Activated CD4-positive, alpha-beta T cell treated with anti-CD3 and anti-CD28 coated beads for 24 hours (primary cell): ENCODE measurements at places on chromosomes 6 and 20.
A peak's percentile ranks its signal among the peaks of the same experiment; 100 is the strongest.

- no peak for DNase-seq
These were observed 79.8 kb downstream of the TRMT6 start for GRCh38 chr20:5870568-5870981.

- no peak for DNase-seq
These were observed 23.5 kb downstream of the RUNX2 start for GRCh38 chr6:45351667-45352066.

- DNase-seq: no peak
These were observed 156.2 kb upstream of the PLCB4 start for GRCh38 chr20:8912731-8913130.

DNA sequence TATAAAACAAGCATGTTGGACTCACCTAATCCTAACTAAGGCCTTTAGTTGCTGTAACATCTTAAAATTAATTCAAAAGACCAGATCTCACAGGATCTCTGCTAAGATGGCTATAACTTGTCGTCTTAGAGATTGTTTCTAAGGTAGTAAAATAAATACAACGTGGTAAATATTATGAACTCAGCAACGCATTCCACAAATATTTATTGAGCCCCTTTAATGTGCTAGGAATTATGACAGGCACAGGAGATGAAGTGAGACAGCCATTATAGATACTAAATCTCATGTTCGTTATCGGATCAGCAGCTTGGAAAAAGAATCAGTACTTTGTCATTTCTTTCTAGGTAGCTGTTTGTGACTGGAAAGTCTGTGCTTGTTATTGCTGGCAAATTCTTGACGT is 20.9 kb upstream of the MCM3 start:
- no peak for DNase-seq

GRCh38 chr20:33725607-33726264 is 5.6 kb upstream of the PXMP4 start:
- no peak for DNase-seq

GRCh38 chr20:31620246-31620645 is 15.2 kb downstream of the ID1 start:
- no peak for DNase-seq

DNA sequence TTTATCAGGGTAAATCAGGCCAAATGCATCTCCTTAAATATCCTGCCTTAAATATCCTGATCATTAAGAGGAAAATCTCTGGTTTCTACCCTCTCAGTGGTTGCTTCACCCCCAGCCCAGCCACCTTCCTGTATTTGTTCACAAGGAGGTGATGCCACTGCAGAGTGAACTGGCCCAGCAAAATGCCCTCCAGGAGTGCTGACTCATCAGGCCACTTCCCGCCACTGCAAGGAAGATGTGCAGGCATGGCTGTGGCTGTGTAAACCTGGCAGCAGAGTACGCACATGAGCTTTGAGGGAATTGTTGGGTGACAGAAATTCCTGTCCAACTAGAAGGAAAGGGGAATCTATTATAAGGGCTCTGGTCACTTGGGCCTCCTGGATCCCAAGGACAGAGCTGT is 13.8 kb downstream of the NQO2 start:
- DNase-seq: no peak

- no peak for DNase-seq
These were observed 58.6 kb downstream of the NOL4L start for GRCh38 chr20:32526541-32526940.

- DNase-seq: peak; percentile 27
These were observed 23.1 kb upstream of the UBE2J1 start for GRCh38 chr6:89375427-89376267.
